Right kidney (tissue), 9 donors: ENCODE measurements at places on chromosomes 2 and 18.

GRCh38 chr2:58182527-58182926, 58.6 kb downstream of the FANCL start:
- DNase-seq: no peak

DNA sequence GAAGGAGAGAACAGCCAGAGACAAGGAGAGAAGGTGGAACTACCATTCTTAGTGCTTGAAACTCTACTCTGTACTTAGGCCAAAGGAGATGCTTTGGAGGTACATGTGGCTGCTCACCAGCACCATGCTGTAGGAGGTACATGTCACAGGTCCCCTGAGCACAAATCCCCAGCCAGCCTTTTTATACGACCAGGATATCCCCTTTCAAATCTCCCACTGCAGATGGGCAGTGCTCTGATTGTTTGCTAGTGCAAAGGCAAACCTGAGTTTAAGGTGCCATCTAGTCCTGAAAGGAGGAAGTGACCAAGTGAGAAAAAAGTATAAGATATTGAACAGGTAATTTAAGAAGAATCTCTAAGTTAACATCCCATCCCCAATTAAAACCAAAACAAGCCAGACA, 17.1 kb upstream of the TTC21B start:
- DNase-seq: no peak

DNA sequence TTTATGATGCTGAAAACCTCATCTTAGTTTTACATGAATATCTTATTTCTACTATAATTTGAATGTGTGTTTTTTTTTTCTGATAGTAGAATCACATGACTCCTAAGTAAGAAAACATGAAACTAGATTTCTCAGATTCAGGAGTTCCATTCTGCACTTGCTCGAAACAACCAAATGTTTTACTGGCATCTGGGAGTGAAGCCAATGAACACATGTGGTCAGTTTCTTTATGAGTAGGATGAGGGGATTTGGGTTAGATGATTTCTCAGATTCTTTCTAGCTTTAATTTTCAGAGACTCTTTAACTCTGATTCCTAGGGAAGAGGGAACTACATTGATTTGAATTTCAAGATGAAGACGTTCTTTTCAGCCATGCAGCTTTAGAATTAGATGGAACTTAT, 225.0 kb upstream of the NT5C1B start:
- no peak for DNase-seq

GRCh38 chr2:11117776-11118175, 37.5 kb upstream of the SLC66A3 start:
- DNase-seq: no peak

GRCh38 chr18:65922103-65922502, 171.3 kb downstream of the CDH7 start:
- no peak for DNase-seq
